Stimulated activated CD4-positive, alpha-beta T cell treated with anti-CD3 and anti-CD28 coated beads, Interleukin-12 subunit alpha, Interleukin-12 subunit beta, amount 100 ng/mL, for 48 hours (primary cell): ENCODE measurements at places on chromosomes 4 and X.

- DNase-seq, result no peak
Measured at GRCh38 chr4:95188701-95189370, 359.9 kb downstream of the UNC5C start.

DNA sequence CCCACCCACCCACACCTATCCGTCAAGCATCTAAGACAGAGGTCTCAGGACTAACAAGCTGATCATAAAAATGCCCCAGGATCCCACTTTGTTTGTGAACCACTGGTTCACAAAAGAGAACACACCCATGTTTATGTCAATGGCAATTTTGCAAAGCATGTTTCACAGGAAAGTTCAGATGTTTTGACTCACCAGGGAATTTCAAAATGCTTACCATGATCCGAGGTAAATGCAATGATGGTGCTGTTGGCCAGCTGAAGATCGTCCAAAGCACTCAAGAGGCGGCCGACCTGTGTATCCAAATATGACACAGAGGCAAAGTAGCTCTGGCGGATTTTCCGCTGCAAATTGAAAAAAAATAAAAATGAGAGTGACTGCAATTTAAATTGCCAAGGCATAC is 15.0 kb downstream of the IDS start:
- no peak for DNase-seq

- DNase-seq, result no peak
Measured at GRCh38 chr4:83387012-83387411, 52.4 kb upstream of the HPSE start.

DNA sequence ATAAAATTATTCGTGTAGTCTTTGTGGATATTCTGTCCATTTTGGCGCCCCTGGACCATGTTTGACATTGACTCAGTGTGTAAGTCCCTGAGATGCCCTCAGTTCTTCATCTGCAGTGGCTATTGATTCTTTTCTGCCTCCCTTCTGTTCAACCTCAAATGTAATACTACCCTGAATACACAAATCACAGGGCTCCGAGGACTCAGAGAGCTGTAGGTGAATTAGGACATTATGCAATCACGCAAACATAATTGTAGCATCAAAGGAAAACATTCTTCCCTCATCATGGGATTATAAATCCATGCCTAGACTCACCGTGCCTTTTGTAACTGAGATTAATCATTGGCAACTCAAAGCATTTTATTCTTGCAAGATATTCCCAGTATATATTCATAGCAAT is 161.4 kb upstream of the PACRGL start:
- DNase-seq, result no peak

DNA sequence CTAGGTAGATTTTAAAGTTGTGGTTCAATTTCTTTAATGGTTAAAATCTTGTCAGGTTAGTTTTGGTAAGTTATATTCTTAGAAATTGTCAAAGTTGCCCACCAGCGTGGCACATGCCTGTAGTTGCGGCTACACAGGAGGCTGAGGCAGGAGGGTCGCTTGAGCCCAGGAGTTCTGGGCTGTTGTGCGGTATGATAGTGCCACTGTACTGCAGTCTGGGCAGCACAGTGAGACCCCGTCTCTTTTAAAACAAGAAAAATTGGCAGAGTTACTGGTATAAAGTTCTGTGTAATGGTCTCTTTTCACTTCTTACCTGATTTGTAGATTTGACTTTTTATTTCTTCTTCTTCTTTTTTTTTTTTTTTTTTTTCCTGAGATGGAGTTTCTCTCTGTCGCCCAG is 64.4 kb downstream of the FAM193A start:
- no peak for DNase-seq

DNA sequence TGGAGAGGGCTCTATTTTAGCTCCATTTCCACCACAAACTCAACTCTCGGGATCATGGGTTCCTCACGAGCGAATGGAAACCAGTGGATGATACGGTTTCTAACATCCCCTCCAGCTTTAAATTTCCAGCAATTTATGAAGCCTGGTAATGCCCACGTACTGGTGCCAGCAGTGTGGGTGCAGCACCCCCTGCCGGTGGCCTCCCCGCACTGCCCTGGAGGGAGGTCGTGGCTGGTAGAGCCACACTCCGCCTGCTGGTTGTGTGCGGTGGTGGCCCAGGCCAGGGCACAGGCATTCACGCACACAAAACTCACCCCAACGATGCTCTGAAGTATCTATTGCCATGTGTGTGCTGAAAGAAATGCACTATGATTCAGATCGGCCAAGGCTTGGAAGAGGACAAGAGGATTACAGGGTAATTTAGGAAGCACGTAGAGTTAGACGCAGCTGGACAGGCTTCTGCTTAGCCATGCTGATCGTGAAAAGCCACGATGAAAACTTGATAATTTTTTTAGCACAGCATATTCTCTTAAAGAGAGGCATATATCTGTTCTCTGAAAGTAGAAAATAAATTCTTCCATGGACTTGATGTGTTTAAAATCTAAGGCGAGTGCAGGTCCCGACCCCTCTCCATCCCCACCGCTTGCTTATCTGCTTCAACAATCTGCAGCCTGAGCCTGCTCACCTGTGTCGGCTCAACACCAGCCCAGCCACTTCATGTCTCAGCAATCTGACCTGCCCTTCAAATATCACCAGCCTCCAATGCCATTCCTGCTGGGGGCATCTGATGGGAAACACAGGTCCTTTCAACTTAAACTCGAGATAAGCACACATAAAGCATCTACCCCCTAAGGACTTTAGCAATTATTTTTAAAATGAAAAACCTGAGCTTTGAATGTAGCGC is 59.1 kb downstream of the SCD5 start:
- DNase-seq, result peak; percentile 81

GRCh38 chr4:124685851-124686250 is 26.7 kb downstream of the ANKRD50 start:
- no peak for DNase-seq

DNA sequence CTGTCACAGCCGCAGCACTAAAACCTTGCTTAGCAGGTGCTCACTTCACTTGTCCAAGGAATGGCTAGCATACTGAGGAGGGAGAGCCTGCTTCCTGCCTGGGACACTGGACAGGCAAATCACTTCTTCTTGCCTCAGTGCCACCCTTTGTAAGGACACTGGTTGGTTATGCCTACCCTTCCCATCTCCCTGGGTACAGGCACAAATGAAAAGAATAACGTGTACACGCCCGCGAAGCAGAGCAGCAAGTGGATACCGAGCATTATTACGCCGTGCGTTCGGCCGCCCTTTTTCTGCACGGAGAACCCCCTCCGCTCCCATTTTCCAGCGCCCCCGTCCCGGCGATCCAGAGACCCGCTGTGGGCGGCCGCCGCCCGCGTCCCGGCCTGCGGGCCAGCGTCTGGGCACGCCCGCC is 338 bp upstream of the KLHL2 start:
- no peak for DNase-seq

DNA sequence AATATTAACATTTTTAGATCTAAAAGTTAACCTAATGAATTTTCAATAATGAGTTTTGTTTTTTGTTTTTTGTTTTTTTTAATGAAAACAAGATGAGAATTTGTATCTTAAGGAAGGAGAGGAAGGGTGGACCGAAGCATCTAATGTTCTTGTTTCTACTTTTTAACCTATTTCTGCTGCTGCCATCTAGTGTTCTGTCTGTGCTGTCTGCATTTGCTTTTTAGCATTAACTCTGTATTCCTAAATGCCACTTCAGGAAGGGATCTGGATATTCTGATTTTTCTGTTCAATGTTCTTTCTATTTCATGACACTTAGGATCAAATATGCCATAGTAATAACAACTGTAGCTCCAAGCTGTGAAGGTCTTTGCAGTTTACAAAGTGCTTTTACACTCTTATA is 161.7 kb downstream of the BRWD3 start:
- no peak for DNase-seq

- no peak for DNase-seq
Measured at GRCh38 chrX:35458142-35458541, 340.0 kb upstream of the MAGEB16 start.

DNA sequence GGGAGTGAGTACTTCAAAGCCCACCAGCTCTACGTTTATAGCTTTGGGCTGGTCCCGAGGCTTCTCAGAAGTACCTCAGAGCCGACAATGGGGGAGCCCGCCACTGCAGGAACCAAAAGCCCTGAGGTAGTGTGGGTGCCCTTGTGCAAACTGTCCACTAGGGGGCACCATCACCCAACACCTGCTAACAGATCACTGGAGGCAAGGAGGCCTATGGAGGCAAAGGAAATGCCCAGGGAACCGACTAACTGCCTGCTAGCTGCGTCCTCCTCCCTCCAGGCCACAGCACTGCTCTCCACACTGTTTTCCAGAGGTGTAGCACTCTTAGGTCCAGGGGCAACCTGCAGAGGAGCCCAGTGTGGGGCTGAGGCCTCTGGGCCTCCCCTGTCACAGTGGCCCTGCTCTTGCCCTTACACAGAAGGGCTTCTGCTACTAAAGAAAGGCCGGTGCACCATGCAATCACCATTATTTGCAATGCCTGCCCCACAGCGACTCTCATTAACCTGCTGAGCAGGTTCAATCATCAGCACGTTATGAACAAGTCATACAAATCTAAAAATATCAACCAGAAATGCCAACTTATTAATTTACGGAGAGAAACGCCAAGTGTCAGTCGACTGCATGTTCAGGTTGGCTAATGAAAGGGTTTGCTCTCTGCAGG is 159.1 kb downstream of the NSUN7 start:
- DNase-seq, result peak; percentile 65

GRCh38 chr4:48931459-48931858 is 24.9 kb upstream of the OCIAD2 start:
- no peak for DNase-seq

- DNase-seq, result no peak
Measured at GRCh38 chr4:31620476-31620875, 900.3 kb downstream of the PCDH7 start.

- no peak for DNase-seq
Measured at GRCh38 chrX:49187028-49187394, 838 bp upstream of the PRICKLE3 start.

GRCh38 chr4:108783665-108784463 is 21.0 kb upstream of the ETNPPL start:
- no peak for DNase-seq

GRCh38 chr4:41631523-41631922 is 93.6 kb downstream of the LIMCH1 start:
- DNase-seq, result no peak

- DNase-seq, result no peak
Measured at GRCh38 chr4:146949559-146949958, 3.9 kb upstream of the TTC29 start.

GRCh38 chr4:121861426-121861825 is 8.8 kb downstream of the BBS7 start:
- no peak for DNase-seq

DNA sequence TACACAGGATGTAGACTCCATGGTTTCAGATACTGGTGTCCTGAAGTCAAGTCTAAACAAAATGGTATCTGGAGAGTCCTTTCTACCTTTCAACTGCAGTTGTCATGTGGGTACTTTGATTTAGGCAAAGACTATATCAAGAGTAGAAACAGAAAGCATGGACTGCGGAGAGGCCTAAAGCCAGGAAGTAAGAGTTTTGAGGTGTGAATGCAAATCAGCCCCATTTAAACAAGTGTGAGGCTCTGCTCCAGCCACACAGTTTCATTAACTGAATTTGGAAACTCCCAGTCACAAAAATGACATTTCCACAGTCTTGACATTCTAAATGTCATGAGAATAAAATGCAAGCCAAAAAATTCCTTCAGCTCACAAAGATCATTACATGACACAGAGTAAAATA is 87.2 kb upstream of the MCF2 start:
- no peak for DNase-seq

GRCh38 chr4:66693694-66694093 is 851.6 kb downstream of the CENPC start:
- DNase-seq, result no peak

- no peak for DNase-seq
Measured at GRCh38 chrX:136165406-136165805, 18.1 kb downstream of the FHL1 start.

DNA sequence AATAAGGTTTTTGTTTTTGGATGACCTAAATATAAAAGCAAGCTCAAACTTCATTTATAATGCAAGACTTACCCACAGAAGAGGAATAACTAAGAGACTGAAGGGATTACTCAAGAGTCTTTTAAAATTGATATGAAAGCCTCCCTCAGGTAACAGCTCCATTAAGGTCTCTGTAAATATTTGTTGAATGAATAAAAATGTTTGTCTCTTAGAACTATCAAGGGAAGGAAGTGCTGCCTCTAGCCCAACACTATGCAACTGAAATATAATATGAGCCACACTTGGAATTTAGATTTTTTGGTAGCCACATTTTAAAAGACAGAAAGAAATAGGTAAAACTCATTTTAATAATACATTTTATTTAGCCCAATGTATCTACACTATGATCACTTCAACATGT is 127.8 kb downstream of the SH3RF1 start:
- no peak for DNase-seq

GRCh38 chrX:11953615-11954014 is 184.7 kb upstream of the FRMPD4 start:
- DNase-seq, result no peak

DNA sequence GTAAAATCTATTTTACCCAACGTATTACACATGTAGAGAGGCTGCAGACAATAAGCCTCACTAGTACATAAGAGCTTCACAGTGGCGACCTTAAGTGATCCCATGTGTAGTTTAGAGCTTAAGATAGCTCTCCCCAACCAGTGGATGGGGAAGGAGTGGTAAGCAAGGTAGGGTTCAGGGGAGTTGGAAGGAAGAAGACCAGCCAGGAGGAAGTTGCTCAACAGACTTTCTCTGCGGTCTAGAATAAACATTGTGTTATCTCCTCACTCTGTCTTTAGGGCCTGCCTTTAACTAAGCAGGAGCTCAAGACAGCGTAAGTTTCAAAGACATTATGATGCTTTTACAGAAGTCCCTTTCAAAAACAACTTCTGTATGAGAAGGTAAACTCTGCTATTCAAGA is 16.8 kb downstream of the MEPE start:
- no peak for DNase-seq

DNA sequence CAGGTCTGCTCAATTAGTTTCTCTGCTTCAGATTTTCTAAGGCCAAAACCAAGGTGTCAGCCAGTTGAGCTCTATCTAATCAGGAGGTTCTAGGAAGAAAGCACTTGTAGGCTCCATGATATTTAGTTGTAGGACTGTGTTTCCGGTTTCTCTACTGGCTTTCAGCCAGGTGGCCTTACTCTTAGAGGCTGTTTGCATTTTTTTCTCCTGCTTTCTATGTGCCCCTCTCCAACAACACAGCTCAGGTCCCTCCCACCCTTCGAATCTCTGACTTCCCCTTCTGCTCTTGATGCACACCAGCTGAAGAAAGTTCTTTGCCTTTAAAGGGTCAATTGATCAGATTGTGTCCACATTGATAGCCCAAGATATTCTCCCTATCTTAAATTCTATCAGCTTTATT is 245.2 kb downstream of the RAB28 start:
- DNase-seq, result no peak

DNA sequence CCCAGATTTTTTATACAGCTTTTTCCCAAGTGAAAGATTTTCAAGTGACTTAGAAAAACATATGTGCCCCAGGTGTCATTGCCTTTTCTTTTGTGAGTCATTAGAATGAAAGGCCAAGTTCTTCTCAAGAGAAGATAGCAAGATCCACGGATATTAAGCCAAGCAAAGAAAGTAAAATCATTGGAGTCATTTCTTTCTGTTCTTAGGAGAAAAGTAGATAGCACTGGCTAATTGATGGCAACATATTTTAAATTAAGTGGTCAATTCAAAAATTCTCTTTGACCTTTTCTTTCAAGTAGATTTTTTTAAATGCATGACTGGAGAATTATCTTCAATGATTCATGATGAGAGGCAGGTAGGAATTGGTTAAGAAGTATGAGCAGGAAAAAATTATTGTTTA is 94.4 kb downstream of the HHIP start:
- no peak for DNase-seq

- no peak for DNase-seq
Measured at GRCh38 chr4:169179609-169180521, 90.9 kb downstream of the SH3RF1 start.
